Stimulated activated CD8-positive, alpha-beta memory T cell treated with anti-CD3 and anti-CD28 coated beads, Interleukin-15, amount 100 ng/mL, for 1 hour (primary cell): ENCODE measurements at places on chromosomes 7 and 10.

DNA sequence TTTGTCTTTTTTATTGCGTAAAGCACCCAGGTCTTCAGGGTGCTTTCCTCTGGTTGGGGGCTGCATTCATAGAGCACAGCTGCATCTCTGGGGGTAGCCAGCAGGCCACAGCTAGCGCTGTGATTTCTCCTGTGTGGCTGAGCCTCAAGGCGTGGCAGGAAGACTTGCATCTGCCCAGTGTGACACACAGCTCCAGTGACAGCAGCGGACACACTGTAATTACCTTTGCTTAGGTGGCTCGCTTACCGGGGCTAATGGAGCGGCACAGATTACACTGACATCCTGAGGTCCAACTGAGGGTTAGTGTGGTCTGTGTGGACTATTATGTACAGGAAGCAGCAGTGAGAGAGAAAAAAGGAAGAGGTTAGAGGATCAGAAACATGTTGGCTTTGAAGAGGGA is 27.1 kb downstream of the ABCB4 start:
- DNase-seq: no peak

DNA sequence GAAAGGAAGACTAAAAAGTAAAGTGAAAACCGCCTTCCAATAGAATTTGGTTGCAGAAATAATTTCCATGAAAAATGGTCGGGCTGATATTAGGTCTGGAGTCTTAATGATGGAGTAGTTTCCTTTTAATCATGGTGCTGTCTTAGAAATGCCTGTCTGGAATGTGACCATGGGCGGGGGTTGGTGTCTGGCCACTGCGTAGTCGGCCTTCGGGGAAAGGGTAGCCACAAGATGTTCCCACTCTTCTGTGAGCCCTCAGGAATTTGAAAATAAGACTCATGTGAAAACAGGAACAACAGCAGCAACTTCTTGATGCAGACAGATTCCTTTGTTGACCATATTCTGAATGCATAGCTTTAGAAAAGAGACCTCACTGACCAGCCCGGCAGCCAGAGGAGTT is 176.8 kb downstream of the KIAA1217 start:
- DNase-seq: no peak

- no peak for DNase-seq
Observed at GRCh38 chr10:36097696-36098095, 455.6 kb upstream of the FZD8 start.

GRCh38 chr7:17944720-17945119 is 4.4 kb upstream of the SNX13 start:
- no peak for DNase-seq

DNA sequence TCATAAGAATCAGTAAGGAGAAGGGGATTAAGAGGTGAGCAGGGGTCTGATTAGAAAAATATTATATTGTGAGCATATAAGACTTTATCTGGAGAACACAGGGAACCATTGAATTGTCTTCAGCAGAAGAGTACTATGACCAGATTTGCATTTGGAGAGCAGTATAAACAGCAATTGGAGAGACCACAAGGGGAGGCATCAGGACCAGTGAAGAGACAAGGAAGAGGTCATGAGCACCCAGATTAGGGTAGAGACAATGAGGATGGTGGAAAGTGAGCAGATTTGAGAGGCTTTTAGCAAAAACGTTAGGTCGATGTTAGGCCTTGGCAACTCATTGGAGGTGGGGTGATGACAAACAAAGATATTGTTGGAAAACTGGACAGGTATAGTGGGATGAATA is 13.0 kb upstream of the SMIM30 start:
- DNase-seq: no peak

- DNase-seq: no peak
Observed at GRCh38 chr10:110525349-110526260, 27.9 kb downstream of the DUSP5 start.

- DNase-seq: no peak
Observed at GRCh38 chr7:43021431-43021830, 89.3 kb downstream of the MRPL32 start.
